ENCODE measurements at places on chromosomes 1 and 21.

- no peak for DNase-seq
These were observed 1.9 kb upstream of the ZFYVE9 start for GRCh38 chr1:52139817-52140540.

- DNase-seq = no peak
These were observed 965 bp upstream of the SH2D5 start for GRCh38 chr1:20733360-20733975.

DNA sequence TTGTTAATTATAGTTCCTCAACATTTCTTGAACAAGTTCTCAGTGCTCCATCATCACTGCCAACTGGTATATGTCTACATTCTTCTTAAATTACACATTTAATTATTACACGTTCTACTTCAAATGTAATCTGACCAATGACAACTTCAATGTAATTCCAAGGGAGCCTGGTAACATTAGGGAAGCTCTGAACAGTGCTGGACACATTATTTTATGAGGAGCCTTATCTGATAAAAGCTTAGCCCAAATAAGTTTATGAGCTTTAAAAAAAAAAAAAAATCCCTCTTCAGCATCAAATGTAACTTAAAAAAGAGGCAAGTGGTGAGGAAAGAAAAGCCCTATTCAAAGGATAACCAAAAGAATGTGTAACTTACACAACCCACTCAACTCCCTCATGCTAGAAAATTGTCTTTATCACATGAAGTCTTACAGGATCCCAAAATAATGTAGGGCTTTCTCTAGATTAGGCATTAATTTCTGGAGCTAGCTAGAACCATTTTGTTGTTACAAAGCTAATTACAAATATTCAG is 35.2 kb upstream of the ABCA4 start:
- DNase-seq = no peak

- DNase-seq = no peak
These were observed 233.2 kb upstream of the FMN2 start for GRCh38 chr1:239858529-239858928.

All from activated T-cell treated with anti-CD3 and anti-CD28 coated beads for 48 hours (primary cell).